ENCODE measurements at places on chromosomes 4 and X.

- no peak for DNase-seq
Observed at GRCh38 chr4:147366164-147366563, 114.7 kb upstream of the EDNRA start.

GRCh38 chr4:145623831-145624230 is 4.6 kb downstream of the MMAA start:
- DNase-seq = peak; percentile 8

DNA sequence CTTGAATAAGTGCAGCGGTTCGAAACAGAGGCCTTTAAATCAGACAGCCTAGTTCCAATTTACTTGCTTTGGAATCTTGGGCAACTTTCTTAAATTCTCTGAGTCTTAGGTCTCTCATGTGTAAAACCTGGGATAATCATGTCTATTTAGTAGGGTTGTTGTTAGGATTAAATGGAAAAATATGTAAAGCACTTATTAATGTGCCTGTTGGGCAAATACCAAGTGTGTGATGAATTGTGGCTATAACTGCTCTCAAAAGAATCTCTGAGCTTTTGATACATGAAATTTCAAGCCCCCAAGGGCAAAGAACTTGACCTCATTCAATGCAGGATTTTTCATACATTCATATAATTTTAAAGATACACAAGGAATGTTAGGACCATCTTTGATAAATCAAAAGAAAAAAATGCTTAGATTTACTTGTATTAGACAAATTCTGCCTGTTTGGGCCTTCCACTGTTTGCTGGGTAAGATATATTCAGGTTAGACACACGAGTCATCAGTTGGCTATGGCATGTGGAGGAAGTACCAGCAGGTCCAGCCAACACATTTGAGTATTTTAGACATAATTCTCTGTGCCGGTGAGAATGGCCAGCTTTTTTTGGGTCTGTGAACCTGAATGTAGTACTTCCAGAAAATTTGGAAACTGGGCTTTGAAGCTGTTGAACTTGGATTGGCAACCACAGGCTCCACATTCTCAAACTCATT is 241.4 kb upstream of the CNKSR2 start:
- no peak for DNase-seq

- DNase-seq = peak; percentile 41
Observed at GRCh38 chrX:150363561-150364346, 637 bp downstream of the MAMLD1 start.

DNA sequence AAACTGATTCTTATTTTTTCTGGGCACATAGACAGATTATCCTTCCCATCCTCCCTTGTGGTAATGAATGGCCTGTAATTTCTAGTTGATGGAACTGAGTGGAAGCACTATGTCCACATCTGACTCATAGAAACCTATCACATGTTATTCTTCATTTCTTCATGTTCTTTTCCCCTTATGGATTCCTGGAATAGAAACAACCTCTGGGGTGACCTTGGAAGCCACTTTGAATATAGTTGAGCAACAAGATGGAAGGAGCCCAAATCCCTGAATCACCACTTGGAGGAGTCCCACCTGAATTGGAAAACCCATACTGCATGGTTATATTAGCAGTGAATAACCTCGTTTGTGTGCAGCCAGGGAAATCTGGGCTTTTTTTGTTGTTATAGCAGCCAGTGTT is 137.8 kb downstream of the MID1IP1 start:
- no peak for DNase-seq

- no peak for DNase-seq
Observed at GRCh38 chr4:146567396-146567795, 45.7 kb upstream of the SLC10A7 start.

- DNase-seq = no peak
Observed at GRCh38 chr4:165668694-165669093, 204.3 kb upstream of the TLL1 start.

DNA sequence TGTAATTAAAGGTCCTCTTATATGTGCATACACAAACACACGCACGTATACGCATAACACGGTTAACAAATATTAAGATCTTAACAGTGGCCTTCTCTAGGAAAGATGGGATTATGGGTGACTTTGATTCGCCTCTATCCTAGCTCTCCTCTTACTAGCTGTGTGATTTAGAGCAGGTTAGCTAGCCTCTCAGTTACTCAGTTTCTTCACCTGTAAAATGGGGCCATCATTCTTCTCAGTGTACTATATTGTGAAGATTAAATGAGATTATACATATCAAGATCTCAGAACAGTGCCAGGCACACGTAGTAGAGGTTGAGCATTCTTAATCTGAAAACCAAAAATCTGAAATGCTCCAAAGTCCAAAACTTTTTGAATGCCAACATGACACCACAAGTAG is 159.3 kb downstream of the BCOR start:
- no peak for DNase-seq

Measured in AG08396 (cell line).